ENCODE measurements at places on chromosomes 13 and 19. TPM values are rescaled to one million over a fixed set of nuclear protein-coding genes. Genes with fewer than 3 reads are reported as not detected.
A peak's percentile ranks its signal among the peaks of the same experiment; 100 is the strongest.

DNA sequence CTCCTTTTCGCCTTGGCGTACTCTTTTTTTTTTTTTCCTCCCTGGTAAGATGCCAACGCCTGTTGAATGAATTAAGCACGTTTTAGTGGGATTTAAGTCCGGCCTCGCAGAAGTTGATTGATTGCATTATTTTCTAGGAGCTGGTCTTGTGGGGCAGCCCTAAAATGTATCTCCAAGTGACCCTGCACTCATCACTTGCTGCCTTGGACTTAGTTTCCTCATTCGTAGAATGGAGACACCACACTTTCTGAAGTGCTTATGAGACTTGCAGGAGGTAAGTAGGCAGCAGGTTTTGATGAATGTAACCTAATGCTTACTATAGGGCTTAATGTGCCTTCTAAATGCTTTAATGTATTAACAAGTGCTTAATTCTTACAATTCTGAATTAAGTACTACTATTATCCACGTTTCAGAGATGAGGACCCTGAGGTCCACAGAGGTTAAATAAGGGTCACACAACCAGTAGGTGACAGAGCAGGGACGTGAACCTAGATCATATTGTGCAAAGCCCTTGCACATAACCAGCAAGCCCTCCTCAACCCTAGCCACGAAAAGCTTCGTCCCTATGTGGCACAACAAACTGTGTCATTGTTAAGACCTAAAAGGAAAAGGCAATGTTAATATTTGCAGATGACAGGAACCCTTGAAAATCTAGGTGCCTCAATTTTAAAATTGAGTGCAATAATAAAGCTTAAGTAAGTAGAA, 514 bp upstream of the ARGLU1 start:
- DNase-seq, result no peak

- peak; percentile 51 for DNase-seq
These were observed 95.7 kb downstream of the ARHGEF7 start for GRCh38 chr13:111210544-111211469.

GRCh38 chr13:99391781-99392469, 84.7 kb upstream of the GPR183 start:
- DNase-seq, result no peak

- no peak for DNase-seq
These were observed 966.3 kb downstream of the DIAPH3 start for GRCh38 chr13:59197397-59197796.

RUBCNL gene
- 2.0 TPM for polyA plus RNA-seq

DNA sequence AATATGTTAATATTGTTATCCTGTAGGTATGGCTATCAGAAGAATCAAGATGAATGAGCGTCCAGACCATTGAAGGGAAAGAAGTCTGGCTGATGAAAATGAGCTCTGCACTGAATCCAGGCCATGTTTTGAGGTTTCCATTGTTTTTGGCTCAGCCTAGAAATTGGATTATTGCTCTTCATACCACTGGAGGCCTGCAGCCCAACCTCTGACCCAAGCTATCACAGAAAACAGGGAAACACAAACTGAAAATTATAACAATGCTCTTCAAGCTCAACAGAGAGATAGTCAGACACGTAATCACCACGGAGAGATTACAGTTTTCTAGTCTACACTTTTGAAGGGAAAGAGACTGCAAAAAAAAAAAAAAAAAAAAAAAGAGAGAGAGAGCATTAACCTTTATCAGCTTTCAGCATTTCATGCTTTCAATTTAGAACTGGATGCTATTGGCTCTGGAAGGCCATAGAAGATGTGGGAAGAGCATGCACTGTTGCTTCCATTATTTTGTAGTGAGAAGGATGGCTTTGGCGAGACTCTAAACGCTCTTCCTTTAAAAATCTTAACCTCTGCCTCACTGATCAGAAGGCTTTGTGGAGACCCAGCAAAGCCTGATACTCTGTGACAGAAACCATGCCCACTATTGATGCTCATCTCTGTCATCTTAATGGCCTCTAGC, 10.8 kb downstream of the EDNRB start:
- no peak for DNase-seq

FUT2 gene
- 1.7 TPM for polyA plus RNA-seq

CYP2A6 gene
- polyA plus RNA-seq, result not detected

GRCh38 chr19:49836176-49837008, 14.6 kb upstream of the PTOV1 start:
- DNase-seq, result no peak

- no peak for DNase-seq
These were observed 814.7 kb upstream of the ATXN8OS start for GRCh38 chr13:69292789-69293425.

IRGC gene
- polyA plus RNA-seq, result not detected

DNA sequence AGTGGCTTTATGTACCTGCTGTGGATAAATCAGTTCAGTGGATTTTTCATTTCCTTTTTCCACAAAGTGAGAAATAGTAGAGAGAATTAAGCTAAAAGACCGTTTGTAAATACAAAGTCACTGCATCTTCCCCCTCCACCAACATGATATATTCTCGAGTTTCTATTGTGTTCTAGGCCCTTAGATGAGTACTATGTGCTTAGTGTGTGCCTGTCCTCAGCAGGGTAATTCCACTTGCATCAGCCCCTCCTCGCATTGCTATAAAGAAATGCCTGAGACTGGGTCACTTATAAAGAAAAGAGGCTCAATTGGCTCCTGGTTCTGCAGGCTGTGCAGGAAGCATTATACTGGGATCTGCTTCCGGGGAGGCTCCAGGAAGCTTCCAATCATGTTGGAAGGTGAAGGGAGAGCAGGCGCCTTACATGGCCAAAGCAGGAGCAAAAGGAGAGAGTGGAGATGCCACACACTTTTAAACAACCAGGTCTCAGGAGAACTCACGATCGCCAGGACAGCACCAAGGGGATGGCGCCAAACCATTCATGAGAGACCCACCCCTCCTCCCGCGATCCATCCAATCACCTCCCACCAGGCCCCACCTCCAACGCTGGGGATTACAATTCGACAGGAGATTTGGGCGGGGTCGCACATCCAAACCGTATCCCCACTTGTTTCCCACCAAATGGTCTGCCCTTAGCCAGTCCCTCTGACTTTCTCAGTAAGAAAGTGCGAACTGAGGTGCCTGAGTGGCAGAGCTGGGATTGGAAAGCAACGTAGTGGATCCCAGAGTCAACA, 102.3 kb upstream of the ABCC4 start:
- DNase-seq, result no peak

DNA sequence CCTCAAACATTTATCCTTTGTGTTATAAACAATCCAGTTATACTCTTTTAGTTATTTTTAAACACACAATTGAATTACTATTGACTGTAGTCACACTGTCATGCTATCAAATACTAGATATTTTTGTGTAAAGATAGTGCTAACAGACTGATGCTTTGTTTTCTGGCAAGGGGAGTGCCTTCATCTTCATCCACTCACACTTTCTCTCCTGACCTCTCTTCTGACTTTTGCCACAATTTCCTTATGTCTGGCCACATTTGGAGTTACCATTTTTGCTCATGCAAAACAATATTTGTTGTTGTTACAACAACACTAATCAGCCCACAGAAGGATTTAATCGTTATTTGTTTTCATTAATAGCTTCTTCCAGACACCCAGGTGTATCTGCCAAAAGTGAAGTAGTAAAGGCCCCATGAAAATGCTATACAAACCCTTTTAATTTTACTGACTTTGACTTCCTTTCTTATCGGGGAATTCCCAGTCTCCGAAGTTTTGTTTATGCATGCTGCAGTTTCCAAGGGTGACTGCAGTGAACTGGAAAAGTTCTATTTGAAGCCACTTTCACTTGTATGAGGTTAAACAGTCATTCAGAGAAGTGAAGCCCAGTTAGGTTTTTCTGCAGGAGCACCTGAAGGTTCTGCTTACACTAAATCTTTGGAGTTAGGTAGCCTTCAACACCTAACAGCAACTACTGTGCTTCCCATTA, 66.1 kb upstream of the FRY start:
- DNase-seq, result no peak

DNA sequence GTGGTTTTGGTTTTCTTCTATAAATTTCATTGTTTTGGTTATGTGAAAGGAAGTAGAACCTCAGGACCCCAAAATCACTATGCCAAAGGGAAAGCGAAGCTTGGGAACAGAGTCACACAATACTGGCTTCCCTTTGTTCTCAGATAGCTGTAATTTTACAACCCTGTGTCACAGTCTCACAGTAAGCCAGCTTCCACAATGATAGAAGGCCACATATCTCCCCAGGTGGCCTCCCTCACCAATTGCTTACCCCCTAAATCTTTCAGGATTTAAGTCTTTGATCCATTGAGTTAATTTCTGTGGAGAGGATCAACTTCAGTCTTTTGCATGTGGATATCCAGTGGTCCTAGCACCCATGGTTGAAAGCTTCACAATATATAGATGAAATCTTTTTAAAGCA, 58.7 kb downstream of the SLC15A1 start:
- no peak for DNase-seq

FAM124A gene
- polyA plus RNA-seq, result 4.5 TPM

GRCh38 chr19:31947436-31948115, 397.8 kb upstream of the ZNF507 start:
- DNase-seq, result no peak

ZNF471 gene
- 20.1 TPM for polyA plus RNA-seq

Measured in renal cortex interstitium (tissue), 15 donors.